NB4 (cell line): ENCODE measurements at places on chromosomes 2 and 18.

- DNase-seq, result no peak
Observed at GRCh38 chr2:182638667-182639066, 77.4 kb upstream of the DNAJC10 start.

- no peak for DNase-seq
Observed at GRCh38 chr2:73982140-73982617, 2.5 kb upstream of the TET3 start.

DNA sequence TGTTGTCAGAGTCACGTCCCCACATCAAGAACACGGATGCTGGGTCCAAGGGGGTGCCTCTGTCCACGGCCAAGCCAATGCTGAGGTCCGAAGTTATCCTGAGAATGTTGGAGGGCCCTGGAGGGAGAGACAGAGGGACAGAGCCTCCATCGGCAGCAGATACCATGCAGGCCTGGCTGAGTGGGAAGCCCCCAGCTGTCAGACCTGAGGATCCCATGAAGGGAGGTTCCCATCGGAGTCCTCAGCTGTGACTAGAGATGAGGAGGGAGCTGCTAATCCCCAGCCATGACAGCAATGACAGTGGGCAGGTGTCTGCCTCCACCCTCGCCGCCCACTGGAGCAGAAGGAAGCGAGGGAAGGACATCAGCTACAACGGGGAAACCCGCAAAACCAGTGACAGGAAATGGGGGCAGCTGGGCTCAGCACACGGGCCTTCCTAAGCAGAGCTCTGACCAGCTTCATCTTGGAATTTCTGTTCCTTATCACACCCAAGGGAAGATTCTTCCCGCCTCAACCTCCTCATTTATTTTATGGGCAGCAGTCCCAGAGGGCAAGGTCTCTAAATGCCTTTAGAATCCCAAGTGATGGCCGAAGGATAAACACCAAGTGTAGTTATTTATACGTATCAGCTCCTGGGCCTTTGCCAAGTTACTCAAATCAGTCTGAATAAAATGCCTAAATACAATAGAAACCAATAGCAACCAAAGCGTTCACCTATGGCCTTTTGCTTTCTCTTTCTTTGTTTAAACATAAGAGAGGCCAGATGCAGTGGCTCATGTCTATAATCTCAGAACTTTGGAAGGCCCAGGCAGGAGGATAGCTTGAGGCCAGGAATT, 32.2 kb downstream of the FAM178B start:
- DNase-seq, result peak; percentile 22

DNA sequence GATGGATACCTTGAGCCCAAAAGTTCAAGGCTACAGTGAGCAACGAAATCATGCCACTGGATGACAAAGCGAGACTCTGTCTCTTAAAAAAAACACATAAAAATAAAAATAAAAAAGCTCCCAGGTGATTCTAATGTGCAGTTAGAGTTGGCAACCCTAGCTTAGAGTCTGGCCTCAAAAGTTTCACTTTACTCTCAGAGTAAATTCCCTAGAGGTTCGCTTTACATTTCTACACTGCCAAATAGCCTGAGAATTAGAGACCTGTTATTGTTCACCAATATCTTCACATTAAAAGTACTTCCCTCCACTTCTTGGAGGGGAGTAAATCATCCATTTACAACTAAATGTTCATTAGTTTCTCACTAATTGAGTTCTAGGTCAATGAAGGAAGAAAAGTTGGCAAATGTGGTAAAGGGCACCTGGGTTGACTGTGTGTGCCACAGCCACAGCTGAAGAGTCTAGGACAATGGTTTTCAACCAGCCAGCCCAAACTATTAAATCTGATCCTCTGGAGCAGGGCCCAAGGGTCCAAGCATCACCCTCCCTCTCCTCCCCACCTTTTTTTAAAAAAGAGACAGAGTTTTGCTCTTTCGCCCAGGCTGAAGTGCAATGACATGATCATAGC, 15.2 kb upstream of the TMEM37 start:
- no peak for DNase-seq

DNA sequence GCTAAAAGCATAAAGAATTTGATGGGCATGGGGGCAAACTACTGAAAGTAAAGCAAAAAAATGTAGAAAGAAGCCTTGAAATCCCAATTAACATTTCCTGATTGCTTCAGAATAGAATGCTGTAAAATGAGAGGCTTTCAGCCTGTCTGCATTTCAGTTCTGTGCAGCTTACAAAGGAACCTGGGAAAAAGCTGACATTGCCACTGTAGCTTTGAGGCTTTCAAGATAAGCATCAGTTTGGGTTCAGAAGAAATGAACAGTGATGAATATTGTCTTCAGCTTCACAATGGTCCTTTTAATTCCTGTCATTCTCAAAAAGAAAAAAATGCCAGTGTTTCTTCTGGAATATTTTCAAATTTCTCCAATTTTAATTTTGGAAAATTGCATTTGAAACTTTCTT, 242.7 kb downstream of the LRRTM1 start:
- no peak for DNase-seq

GRCh38 chr2:226063704-226064440, 664.4 kb downstream of the NYAP2 start:
- DNase-seq, result no peak

GRCh38 chr2:39735648-39736047, 43.4 kb downstream of the THUMPD2 start:
- DNase-seq, result no peak

DNA sequence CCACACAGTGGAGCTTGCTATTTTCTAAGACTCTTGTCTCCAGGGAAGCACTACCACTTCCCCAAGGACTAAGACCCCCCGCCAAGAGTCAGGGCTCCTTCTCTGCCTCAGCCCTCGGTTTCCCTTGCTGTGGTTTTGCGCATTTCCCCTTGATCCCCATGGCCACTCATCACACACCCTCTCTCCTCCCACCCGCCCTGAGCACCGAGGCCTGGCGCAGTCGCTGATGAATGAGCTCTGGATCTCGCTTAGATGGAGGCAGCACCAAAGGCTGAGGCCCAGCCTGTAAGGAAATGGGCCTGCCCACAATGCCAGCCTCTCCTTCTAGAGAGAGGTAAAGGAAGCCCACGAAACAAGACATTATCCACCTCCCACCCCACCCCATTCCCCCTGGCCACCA, 96.9 kb downstream of the TNS1 start:
- DNase-seq, result peak; percentile 42

DNA sequence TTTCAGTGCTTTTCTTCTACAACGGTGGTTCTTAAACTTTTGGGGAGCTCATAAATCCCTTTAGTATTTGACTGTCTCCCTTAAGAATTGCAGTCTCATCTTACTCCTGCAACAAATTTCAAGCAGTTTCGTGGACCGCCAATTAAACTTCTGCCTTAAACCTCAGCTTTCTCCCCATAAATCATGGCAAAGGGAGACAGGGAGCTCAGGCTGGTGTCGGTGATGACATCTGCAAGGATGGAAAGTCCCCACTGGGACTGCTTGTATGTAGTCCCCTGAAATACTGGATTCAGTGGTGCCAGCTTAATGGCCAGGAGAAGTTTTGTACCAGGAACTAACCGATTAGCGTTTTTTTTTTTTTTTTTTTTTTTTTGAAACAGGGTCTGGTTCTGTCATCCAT, 148.7 kb upstream of the ITGA6 start:
- DNase-seq, result no peak

- DNase-seq, result peak; percentile 40
Observed at GRCh38 chr2:65357095-65357958, 75.1 kb downstream of the SPRED2 start.

DNA sequence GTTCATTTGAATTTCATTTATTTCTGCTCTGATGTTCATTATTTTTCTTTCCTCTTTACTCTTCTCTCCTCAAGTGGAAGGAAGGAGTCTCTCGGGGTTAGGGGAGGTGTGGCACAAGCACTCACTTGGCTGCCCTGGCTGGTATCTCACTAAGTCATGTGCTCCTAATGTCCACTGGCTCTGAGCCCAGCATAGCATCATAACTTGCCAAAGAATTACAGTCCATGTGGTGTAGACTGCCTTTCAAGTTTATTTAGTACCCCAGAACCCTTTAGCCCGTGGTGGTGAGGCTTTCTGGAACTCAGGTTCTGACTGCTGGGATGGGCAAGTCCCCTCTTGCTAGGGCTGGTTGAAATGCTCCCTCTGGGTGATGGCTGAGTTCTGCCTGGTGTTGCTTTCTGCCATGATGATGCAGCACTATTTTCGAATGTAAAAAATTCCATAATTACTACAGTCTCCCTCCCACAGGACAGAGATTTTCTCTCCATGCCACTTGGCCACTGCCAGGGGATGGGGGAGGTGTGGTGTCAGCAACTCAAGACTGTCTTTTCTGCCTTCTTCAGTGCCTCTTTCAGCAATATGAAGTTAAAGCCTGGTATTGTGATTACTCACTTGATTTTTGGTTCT, 22.2 kb downstream of the SPAG16 start:
- DNase-seq, result no peak

- no peak for DNase-seq
Observed at GRCh38 chr2:201881741-201882140, 75.4 kb downstream of the CDK15 start.

- no peak for DNase-seq
Observed at GRCh38 chr2:15359716-15360531, 201.2 kb downstream of the NBAS start.

DNA sequence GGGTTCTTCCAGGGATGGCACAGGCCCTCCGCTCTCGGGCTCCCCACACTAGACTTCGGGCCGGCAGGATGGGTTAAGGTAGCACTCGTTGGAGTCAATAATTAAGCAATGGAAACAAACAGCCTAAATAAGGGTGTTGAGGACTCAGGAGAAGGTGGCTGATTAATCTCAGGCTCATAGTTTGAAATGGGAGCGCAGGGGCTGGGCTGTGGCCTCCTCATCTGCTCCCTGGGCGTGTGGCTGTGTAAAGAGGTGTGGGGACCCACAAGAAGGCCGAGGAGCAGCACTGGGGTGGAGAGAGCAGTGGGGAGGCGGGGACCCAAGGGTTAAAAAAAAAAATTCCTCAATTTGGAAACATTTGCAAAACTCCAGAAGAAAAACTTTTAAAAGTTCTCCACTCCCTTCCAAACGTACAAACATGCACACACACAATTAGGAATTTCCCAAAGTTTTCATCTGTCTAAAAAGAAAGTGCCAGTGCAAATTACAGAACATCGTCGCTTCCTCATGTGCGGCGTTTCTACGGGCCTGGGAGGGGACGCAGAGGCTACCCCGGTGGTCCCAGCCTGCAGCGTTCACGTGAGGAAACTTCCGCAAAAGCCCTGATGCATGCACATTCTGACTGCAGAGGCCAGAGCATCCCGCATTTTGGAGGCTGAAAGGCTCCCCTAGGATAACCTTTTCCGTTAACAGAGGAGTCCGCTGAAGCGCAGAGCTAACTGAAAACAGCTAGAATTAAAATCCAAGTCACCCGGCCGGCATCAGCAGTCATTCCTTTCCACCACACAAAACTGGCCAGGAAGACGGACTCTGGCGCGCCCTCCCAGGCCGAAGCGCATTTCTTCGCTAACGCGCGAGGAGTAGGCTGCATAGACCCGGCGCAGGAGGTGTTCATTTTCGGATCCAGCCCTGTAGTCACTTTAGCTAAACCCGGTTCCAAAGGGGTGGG, 1.0 kb upstream of the TUBB6 start:
- peak; percentile 79 for DNase-seq
